ENCODE measurements at places on chromosomes 5 and 9.

- no peak for DNase-seq
These were observed 91.6 kb upstream of the ICE1 start for GRCh38 chr5:5330728-5331452.

DNA sequence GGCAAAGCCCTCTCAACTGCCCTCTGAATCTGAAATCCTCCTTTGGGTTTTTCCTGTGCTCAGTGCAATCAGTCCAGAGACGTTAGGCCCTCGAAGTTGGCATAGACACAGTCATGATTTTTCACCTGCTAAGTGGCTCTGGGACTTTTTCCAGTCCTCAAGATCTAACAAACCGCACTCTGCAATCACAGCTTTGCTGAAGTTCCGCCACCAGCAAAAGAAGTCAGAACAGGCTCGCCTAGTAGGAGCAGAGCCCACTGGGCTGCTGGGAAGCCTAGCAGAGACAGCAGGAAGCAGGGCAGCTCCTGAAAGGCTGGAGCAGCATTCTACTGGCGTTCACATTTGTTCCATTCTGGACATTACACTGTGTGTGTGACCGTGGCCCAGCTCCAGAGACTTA lies 222.8 kb upstream of the KIF2A start:
- no peak for DNase-seq

GRCh38 chr9:92714016-92714415 lies 44.1 kb upstream of the IPPK start:
- DNase-seq = no peak

DNA sequence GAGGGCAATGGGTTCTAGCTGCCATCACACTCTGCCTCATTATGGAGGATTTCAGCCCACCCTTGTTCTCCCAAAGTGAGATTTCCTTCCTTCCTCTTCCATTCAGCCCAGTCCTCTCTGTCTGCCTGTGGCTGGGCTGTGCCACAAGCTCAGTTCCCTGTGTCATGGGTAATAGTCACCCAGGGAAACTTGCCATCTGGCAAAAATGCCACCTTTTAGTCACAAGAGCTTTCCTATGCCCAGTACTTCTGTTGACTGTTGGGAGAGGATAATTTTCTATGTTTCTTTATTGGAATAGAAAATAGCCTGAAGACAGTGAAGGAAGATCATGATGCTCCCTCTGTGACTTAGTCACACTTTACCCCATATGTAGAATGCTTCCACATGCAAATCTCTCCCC lies 71.4 kb downstream of the TLR4 start:
- no peak for DNase-seq

DNA sequence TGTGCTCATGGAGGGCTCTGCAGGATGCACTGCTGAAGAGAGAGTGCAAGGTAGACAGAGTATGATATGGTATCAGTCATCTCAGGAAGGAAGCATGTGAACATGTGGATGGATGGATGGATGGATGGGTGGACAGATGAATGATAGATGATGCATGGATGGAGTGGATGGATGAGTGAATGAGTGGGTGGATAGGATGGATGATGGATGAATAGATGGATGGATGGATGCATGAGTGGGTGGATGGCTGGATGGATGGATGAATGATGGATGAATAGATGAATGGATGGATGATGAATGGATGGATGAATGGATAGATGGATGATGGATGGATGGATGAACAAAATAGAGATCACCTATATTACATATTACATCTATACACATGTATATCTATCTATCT lies 341.3 kb downstream of the DRD1 start:
- no peak for DNase-seq

GRCh38 chr9:76687861-76688391 lies 76.3 kb upstream of the PCA3 start:
- no peak for DNase-seq

DNA sequence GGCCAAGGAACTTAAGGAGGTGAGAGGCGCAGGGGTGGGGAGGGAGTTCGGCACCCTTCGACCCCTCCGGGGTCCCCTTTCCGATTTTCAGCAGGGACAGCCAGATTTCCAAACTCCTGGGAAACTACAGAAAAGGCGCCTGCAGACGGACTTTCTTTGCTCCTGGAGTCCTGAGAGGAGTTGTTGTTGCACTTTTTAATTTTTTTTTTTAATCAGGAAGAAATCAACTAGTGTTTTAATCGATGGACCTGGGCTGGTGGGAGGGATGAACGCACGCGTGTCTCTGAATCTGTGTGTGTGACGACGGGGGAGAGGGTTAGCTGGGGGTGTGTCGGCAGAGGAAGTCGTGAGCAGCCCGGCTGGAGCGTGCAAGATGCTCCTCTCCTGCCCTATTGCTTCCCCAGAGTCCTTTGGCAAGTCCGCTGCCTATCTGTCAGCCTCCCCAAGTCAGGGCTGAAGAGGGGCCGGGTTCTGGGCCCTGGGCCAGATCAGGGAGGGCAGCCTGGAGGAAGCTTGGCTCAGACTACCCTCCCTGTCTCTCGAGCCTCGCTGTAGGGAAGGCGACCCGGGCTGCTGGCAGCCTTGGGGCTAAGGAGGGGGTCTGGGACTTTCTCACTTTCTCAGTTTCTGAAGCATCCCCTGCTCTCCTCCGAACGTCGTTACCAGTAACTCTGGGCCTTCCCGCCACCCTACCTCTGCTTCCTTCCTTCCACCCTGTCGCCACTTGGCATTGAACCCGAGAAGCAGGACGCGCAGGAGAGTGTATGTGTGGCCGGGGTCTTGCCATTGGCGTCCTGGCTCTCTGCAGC lies 731 bp downstream of the PRR16 start:
- no peak for DNase-seq

DNA sequence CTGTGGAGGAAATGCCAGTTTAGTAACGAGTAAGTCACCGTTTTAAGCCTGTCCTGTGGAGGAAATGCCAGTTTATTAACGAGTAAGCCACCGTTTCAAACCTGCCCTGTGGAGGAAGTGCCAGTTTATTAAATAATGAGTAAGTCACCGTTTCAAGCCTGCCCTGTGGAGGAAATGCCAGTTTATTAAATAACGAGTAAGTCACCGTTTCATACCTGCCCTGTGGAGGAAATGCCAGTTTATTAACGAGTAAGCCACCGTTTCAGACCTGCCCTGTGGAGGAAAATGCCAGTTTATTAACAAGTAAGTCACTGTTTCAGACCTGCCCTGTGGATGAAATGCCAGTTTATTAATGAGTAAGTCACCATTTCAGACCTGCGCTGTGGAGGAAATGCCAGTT lies 18.9 kb upstream of the PDCD6 start:
- DNase-seq = no peak

GRCh38 chr9:37801959-37802711 lies 1.5 kb downstream of the DCAF10 start:
- DNase-seq = no peak

DNA sequence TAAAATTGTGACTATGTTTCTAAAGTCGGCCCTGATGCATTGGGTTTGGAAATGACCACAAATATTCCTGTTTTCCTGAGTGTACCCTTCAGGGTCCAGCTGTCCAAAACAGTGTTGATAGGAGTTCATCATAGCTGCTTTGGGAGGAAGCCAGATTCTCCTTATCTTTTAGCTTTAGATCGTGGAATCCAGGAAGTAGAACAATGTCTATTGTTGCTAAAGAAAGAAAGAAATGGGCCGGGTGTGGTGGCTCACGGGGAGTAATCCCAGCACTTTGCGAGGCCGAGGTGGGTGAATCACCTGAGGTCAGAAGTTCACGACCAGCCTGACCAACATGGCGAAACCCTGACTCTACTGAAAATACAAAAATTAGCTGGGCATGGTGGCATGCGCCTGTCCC lies 9.5 kb downstream of the CAVIN4 start:
- no peak for DNase-seq

DNA sequence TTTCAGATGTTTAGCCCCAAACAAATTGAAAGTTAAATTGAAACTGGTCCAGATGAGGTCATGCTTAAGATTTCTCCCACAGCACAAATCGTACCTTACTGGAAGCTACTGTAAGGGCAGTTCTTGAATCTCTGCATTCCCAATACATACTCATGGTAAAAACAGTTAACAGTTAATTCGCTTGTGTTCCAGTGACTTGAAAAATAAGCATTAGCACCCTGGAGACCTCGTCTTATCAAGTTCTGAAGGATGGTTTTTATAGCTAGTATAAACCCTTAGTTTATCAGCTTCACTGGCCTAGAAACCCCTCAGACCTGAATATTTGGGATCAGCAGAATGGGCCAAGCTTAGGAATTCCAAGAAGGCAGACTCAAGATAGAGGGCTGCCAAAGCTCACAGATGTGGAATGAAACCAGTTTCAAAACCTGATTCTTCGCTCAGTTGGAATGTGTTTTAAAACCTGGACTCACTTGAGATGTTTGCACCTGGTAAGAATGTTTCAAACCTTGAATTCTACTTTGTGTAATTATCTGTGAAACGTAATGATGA lies 103.6 kb downstream of the C9orf152 start:
- no peak for DNase-seq

DNA sequence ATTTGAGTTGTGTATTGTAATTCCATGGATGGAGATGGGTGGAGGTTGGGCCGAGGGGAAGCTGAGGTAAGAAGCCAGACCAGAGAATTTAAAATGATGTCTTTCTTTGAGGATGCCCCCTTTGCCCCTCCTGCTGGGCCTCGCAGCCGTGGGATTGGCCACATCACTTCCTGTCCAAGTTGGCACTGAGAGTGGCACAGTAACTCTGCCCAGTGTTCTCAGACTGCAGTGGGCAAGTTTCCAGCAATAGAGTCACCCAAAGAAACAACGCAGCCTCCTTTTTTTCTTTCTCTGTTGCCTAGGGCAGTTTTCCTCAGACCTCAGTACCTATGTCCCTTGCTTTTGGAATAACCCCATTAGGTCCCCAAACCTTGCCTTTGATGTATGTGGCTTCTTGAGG lies 306.6 kb upstream of the DMRT1 start:
- DNase-seq = no peak

- DNase-seq = no peak
These were observed 50.4 kb upstream of the FAM170A start for GRCh38 chr5:119578937-119579336.

GRCh38 chr9:129838707-129839259 lies 3.5 kb downstream of the USP20 start:
- DNase-seq = no peak

GRCh38 chr9:79598562-79599345 lies 27.0 kb downstream of the TLE4 start:
- no peak for DNase-seq

- no peak for DNase-seq
These were observed 47.8 kb downstream of the PDE4D start for GRCh38 chr5:59845730-59846129.

DNA sequence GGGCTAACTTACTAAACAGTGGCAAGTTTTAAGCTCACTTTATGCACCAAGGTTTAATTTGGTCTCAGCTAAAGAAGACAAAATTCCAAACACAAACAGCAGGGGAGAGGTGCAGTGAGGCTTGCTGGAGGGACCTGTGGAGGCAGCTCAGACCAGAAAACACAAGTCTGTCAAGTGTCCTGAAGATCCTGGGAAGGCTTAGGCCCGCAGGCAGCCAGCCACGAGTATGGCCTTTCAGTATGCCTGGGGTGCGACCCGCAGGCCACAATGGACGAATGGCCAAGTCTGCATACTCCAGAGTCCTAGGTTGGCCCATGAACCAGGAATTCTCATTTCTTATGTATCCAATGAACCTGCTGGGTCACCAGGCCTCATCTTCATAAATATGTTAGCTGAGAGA lies 9.3 kb downstream of the CCNI2 start:
- no peak for DNase-seq

GRCh38 chr5:148457183-148457620 lies 73.4 kb downstream of the FBXO38 start:
- peak; percentile 9 for DNase-seq

GRCh38 chr5:31083364-31083763 lies 110.1 kb upstream of the CDH6 start:
- no peak for DNase-seq

- no peak for DNase-seq
These were observed 714.0 kb downstream of the SEMA5A start for GRCh38 chr5:8831854-8832253.

- DNase-seq = no peak
These were observed 3.4 kb downstream of the C1QTNF3 start for GRCh38 chr5:34039398-34040157.

GRCh38 chr5:36311956-36312355 lies 10.3 kb upstream of the RANBP3L start:
- DNase-seq = no peak

DNA sequence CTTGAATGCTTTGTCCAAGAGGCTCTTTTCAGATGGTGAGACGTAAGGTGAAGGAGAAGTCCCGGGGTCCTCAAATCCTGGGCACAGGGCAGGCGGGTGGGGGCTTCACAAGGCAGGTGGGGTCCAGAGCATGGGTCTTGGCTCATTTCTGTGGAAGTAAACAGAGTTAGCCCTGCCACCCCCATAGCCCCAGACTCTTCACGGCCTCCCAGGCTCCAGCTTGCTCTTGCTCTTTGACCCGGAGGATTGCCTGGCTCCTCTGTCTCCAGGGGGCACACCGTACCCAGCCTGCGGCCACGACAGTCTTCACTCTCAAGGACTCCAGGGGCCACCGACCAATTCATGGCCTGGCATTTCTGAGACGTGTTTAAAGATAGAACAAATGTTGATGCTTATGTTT lies 28.8 kb upstream of the POMT1 start:
- no peak for DNase-seq

DNA sequence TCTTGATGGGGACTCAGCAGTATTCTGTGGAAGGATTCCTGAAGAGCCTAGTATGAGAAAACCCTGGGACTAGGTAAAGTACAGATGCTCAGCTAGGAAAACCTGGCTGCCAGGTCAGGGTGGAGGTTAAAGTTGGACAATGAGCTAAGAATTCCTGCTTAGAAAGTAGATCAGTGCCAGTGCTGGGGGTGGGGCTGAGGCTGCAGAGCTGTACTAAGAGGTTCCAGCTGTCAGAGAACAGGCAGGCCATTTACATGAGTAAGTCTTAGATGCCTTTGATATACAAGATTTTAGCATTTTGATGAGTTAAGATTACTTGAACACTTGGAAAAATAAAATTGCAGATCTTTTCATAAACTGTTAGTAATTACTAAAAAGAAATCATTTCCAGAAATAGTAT lies 332.3 kb upstream of the NUDT12 start:
- no peak for DNase-seq

GRCh38 chr9:105067895-105068580 lies 140.1 kb upstream of the ABCA1 start:
- no peak for DNase-seq

DNA sequence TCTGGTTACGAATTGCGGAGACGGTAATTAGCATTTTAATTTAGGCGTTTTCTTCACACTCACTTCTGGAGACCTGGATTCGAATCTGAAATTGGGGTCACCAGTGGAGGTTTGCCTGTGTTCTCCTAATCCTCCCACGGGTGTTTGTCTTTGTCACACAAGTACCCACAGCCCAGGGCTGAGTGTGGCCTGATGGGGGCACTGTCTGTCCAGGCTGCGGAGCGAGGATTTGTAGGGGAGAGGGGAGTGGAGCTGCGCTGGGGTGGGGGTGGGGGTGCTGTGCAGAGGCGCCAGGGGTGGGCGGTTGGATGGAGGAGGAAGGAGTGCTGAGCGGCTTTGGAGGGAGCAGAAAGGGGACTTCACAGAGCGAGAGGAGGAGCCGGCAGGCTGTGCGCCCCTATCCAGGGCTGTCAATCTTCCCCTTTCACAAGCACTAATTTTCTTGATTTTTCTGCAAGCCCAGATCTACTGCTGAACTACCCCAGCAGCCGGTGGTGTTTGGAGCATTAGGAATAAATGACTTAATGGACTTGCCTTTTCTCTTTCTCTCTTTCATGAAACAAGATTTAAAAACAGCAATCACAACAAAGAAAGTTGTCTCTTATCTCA lies 53.1 kb downstream of the TSPAN17 start:
- no peak for DNase-seq

GRCh38 chr5:125411744-125412560 lies 665.5 kb upstream of the ZNF608 start:
- DNase-seq = no peak

- DNase-seq = no peak
These were observed 232.0 kb upstream of the FBXL7 start for GRCh38 chr5:15267966-15268365.

- no peak for DNase-seq
These were observed 91.3 kb downstream of the PRRT1B start for GRCh38 chr9:131636593-131636992.

All from effector CD4-positive, alpha-beta T cell (primary cell).